ENCODE measurements at places on chromosomes 12 and 14.

GRCh38 chr12:116138781-116139180, 138.7 kb downstream of the MED13L start:
- DNase-seq: no peak

GRCh38 chr12:112413855-112414625, 4.6 kb upstream of the RPL6 start:
- no peak for DNase-seq

GRCh38 chr12:93019975-93020630, 91.0 kb upstream of the EEA1 start:
- DNase-seq: no peak

GRCh38 chr12:1995205-1995896, 8.9 kb downstream of the DCP1B start:
- no peak for DNase-seq

DNA sequence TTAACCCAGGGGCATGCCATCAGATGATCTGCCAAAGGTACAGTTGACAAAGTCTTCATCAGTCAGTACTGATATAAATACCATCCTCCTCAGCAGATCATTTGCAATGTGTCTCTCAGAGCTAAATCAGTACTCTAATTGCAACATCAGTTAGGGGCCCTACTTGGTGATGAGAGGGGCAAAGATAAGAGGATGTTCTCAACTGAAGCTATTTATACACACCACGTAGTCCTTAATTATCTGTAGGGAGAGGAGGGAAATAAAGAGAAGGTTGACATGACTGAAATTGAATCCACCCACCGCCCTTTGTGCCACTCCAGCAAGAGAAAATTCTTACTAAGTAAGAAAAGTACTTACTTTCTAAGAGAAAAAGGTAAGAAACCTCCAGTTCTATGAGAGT, 157.8 kb upstream of the NUDT4 start:
- DNase-seq: no peak

Data from CD4-positive, alpha-beta T cell treated with Interleukin-12 subunit alpha and Interleukin-12 subunit beta, for 1 hour (primary cell).